ENCODE measurements at places on chromosomes 5 and 9.
A peak's percentile ranks its signal among the peaks of the same experiment; 100 is the strongest.

- no peak for ATAC-seq
Observed at GRCh38 chr5:171205375-171205774, 103.7 kb upstream of the TLX3 start.

- no peak for ATAC-seq
Observed at GRCh38 chr9:126298063-126298801, 28.4 kb upstream of the MVB12B start.

- ATAC-seq: no peak
Observed at GRCh38 chr5:94796586-94796985, 178.1 kb downstream of the SLF1 start.

GRCh38 chr5:151683986-151684588 is 2.6 kb downstream of the SPARC start:
- no peak for ATAC-seq

DNA sequence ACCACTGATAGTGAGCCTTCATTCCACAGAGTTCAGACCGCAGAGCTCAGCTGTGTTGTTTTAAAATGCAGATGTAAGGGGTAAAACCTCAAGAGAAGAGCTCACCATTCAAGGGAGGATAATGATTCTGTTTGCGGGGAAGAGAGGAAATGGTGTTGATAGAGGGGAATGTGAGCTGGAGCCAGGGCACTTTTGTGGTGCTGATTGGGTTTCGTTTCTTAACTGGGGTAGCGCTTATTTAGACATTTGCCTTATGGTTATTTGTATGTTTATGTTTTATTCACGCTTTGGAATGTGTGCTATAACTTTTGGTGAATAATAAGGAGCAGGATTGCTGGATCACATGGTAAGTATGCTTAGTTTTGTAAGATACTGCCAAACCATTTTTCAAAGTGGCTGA is 42.5 kb downstream of the STXBP1 start:
- ATAC-seq: no peak

DNA sequence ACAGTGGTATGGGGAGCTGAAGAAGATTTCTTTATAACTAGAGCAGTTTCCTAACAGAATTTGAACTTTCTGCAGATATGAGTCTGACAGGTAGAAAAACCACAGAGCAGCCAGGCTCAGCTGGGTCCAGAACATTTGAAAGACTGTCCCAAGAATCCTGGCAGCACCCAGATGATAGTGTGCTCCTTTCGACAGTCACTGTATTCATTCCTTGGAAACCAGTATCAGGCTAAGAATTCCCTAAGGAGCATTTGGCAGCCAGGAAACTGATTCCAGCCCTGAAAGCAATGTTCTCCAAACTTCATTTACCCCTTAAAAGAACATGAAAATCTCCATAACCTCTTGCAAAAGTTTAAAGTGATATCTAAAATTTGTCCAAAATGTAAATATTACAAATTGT is 123.0 kb upstream of the MTAP start:
- no peak for ATAC-seq

DNA sequence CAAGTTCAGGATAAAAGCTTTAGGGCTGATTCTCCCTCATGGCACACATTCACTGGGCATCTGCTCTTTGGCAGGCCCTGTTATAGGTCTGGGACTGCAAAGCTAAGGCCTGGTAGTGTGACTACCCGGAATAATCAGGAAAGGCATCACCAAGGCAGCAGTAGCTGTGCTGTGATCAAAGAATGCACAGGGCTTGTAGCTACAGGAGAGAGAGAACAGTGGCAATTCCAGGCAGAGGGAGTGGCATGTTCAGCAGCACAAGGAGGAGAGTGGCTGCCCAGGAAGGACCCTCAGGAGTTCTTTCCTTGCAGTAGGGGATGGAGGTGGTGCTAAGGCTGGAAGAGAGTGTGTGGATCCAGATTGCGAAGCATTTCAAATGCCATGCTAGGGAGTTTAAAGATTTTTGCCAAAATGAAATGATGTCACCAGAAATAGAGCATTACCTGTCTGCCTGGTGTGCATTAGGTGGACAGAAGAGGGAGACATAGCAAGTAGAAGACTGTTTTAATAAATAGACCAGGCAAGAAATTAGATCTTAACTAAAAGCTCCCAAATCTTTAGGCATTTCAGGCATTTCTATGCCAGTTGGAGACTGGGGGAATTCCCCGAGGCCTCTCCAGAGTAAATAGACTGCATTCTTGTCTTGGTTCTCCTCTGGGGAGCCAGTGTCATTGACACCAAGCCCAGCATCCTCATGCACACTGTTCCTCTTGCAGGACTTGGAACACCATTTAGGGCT is 69.1 kb downstream of the GPR21 start:
- ATAC-seq: no peak

- no peak for ATAC-seq
Observed at GRCh38 chr5:68464424-68464823, 248.9 kb downstream of the PIK3R1 start.

DNA sequence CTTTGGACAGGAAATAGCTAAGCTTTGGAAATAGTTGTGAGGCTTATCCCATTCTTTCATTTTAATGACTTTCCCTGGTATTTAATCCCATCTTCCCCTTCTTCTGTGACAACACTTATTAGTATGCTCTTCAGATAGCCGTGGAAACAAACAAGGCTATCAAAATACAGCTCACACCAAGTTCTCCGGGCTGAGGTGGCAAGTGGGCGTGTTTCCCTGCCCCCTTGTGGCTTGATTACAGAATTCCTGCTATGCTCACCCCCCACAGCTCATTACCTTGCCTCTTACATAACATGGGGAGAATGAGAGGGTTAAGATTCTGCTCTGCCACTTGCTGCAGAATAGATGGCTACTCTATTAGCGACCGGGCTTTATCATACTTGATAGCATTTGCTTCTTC is 437.1 kb upstream of the TLE4 start:
- no peak for ATAC-seq

- ATAC-seq: no peak
Observed at GRCh38 chr5:17228821-17229291, 11.4 kb downstream of the BASP1 start.

GRCh38 chr9:98494852-98495251 is 213.9 kb downstream of the GABBR2 start:
- no peak for ATAC-seq

DNA sequence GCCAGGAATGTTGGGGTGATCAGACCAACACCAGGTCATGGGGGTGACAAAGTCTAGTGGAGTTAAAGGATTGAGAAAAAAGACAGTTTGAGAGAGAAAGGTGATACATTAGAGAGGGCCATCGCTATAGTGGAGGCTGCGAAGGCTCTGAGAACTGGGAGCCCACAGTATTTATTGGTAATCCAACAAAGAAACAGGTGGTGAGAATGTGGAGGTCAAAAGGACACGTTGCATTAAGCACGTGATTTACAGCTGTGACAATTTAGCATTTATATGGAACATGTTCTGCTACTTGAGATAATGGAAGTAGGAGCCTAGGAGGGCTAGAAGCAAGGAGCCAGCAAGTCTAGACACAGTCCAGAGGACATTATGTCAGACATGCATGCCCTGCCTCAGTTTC is 2086.5 kb upstream of the C9orf72 start:
- ATAC-seq: no peak

GRCh38 chr5:136033848-136034247 is 5.1 kb downstream of the TGFBI start:
- no peak for ATAC-seq

- ATAC-seq: no peak
Observed at GRCh38 chr9:26744191-26744965, 148.2 kb downstream of the CAAP1 start.

GRCh38 chr5:138605254-138605972 is 30.2 kb upstream of the HSPA9 start:
- no peak for ATAC-seq

DNA sequence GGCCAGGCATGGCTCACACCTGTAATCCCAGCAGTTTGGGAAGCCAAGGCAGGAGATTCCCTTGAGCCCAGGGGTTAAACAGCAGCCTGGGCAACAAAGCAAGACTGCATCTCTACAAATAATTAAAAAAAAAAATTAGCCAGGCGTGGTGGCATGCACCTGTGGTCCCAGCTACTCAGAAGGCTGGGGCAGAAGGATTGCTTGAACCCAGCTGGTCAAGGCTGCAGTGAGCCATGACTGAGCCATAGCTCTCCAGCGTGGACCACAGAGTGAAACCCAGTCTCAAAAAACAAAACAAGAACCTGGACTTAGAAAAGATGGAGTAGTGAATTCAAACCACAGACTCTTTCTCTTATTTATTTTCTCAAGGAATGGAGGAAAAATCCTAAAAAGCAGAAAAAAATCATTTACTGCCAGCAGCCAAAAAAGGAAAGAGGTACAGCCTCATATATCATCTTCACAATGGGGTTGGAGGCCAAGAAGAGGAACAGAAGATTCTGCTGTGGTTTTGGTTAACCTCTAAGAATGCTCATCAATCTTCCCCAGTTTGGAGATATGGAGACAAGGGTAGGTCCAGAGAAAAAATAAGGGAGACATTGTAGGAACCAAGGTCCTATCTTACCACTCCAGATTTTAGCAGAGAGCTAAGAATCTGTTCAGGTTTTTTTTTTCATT is 40.0 kb upstream of the MYO10 start:
- no peak for ATAC-seq

DNA sequence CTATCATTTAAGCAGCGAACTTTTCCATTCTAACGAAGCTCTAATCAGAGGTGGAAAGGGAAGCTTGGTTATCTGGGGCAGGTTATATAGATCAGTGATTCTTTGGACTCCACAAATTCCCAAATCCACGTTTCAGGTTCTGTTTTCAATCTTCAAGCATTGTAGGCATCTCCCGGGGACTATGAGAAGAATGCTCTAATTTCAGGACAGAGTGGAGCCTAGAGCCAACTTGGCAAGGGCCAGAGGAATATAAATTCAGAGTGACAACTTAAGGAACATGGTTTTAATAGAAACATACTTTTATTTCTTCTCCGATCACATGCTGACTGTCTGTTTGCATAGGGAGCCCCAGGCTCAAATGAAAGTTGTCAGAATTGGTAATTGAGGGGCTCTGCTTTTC is 514.0 kb upstream of the KLF4 start:
- no peak for ATAC-seq

DNA sequence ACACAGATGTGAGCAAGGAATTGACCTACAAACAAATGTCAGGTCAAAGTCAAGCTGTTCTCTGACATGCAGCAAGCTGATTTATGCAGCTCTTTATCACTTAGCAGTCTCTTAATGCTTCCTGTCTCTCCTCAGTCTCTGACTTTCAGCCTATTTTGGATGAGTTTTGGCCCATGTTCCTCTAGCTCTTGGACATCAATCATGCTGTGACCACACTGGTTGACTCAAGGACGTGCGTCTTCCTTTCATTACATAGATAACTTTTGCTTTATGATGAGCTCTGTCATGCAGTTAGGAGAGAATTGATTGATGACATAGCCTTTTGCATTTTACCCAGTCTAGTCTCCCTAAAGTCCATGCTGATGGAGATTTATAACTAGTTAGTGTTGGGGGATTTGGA is 9.4 kb upstream of the REEP5 start:
- ATAC-seq: no peak

DNA sequence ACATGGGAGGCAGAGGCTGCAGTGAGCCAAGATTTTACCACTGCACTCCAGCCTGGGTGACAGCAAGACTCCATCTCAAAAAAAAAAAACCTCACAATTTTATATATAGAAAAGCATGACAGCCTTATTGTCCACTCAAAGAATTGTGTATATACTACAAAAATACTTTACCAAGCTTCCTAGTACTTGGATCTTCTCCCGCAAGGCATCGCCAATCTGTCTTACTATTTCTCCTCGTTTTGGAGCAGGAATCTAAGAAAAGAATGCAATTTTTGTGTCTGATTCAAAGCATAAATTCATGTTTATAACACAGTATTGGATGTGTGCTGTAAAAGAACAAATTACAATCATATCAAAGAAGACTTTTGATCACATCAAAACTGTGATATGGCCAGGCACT is 11.3 kb downstream of the ALDH7A1 start:
- no peak for ATAC-seq

- no peak for ATAC-seq
Observed at GRCh38 chr9:77224746-77225312, 47.5 kb downstream of the VPS13A start.

- no peak for ATAC-seq
Observed at GRCh38 chr5:135737701-135738563, 96.5 kb upstream of the SLC25A48 start.

DNA sequence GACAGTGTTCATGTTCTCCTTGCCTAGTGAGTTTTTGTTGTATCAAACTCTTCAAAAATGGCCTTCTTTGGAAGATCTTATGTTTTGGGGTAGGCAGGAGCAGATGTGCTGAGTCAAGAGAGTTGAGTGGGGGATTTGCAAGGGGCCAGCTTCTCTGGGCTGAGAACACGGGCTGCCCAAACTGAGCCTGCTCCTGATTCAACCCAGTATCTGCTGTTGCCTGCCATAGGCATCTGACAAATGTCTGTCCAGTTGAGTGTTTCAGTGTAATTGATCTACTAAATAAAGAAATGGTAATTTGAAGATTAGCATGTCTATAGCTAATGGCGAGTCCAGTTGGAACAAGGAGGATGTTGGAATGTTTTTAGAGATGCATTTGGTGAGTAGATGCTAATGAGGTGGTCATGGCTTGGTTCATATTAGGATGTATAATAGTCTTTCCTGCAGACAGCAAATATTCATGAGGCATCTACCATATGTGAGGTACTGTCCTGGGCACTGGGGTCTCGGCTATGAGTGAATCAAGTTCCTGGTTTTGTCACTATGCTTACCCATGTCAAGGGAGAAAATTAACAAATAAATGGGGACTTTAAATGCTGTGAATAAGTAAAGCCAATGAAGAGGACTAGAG is 119.5 kb downstream of the ADCY2 start:
- ATAC-seq: no peak

- no peak for ATAC-seq
Observed at GRCh38 chr9:112554516-112554915, 67.9 kb downstream of the KIAA1958 start.

DNA sequence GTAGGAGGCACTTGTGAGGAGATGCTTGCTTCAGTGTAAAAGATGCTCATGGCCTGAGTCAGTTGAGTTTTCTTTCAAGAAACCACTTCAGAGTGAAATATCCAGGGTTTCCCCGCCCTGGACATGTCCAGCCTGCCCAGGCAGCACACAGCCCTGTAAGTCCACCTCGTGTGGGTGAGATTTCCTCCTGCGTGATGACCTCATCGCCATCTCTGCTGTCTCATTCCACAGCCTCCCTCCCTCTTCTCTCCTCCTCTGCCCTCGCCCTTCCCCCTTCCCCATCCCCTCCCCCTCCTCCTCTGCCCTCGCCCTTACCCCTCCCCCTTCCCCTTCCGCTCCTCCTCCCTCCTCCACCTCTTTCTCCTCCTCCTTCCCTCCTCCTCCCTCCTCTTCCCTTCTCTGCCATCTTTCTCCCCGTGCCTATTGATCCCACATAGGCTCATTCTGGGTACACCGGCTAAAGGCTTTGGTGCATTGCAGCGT is 34.0 kb upstream of the NCS1 start:
- peak; percentile 64 for ATAC-seq

GRCh38 chr9:97768746-97769145 is 71.6 kb upstream of the XPA start:
- no peak for ATAC-seq

DNA sequence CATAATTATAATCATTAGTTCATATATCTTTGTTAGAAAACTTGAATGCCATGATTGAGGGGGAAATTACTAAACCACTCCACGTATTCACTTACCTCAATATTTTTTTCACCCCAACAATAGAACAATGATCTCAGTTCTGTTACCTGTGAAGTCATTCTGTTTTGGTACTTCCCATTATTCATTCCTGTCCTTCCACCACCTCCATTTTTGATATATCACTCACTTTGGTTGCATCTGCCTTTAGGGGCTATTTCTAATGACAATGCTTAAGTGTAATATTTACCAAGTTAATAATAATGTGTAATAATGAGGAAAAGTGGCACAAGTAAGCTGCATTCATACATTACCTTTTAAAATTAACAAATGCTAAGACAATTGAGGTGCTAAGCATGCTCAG is 218.4 kb downstream of the SPATA31D1 start:
- no peak for ATAC-seq

- no peak for ATAC-seq
Observed at GRCh38 chr9:95896580-95896979, 21.1 kb downstream of the ERCC6L2 start.
